ENCODE measurements at places on chromosomes 2 and 18.

GRCh38 chr2:88254437-88255091, 84.4 kb downstream of the THNSL2 start:
- DNase-seq, result no peak

- no peak for DNase-seq
Measured at GRCh38 chr2:145221032-145221431, 701.1 kb upstream of the ZEB2 start.

GRCh38 chr2:219308142-219309101, 779 bp downstream of the PTPRN start:
- DNase-seq, result peak; percentile 46

DNA sequence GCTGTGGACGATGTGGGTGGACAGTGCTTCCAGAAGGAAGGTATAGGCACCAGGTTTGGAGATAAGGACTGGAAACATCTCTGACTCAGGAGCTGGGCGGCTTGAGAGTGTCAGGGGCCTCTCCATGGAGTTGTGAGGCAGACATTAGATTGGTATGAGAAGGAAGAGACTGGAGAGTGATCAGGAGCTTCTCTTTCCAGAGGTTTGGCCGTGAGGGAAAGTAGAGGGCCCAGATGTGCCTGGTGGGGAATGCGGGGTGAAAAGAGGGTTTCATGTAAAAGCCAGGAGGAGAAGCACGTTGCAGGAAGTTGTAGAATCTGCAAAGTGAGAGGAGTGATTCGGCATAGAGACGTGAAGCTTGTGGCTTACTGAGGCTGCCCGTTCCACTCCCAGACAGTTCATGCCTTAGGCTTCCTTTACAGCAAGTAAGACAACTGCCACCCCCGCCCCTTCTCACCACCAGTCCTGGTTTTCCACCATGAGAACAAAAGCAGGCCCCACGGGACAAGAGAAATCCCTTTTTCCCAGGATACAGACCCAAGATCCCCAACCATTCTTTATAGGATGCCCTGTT, 166.3 kb upstream of the HDAC4 start:
- no peak for DNase-seq

GRCh38 chr18:55384551-55385275, 203.3 kb downstream of the TCF4 start:
- no peak for DNase-seq

DNA sequence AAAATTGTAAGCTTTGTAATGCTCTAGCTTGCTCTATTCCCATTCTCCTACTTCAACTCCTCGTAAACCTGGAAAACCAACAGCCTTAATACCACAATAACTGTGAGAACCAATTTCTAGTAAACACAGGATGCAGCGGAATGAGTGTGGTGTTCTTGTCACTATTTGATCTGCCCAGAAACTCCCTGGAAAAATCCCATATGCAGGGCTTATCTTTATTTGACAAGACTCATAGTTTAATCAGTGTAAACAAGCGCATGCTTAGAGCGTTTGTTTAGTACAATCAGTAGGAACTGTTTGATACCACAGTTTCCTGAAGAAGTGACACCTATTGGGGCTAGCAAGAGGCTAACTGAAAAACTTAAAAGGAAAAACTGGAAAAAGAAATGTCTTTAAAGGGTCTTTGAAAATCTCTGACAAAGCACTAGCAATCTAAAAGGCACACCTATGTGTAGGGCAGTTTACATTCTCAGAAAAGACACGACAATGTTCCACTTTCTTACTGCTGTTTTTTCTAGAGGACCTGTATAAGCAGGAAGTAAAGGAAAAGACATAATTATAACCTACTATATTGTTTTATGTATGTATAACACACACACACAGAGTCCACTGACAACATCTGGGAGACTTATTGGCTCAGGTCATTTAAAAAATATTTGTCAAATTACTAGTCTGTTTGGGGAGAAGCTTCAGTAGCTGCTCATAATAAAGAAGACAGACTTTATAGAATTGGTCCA, 241.4 kb upstream of the KLHL14 start:
- no peak for DNase-seq

GRCh38 chr18:65409261-65409660, 341.6 kb upstream of the CDH7 start:
- DNase-seq, result no peak

- no peak for DNase-seq
Measured at GRCh38 chr2:229301237-229301636, 30.1 kb upstream of the PID1 start.

DNA sequence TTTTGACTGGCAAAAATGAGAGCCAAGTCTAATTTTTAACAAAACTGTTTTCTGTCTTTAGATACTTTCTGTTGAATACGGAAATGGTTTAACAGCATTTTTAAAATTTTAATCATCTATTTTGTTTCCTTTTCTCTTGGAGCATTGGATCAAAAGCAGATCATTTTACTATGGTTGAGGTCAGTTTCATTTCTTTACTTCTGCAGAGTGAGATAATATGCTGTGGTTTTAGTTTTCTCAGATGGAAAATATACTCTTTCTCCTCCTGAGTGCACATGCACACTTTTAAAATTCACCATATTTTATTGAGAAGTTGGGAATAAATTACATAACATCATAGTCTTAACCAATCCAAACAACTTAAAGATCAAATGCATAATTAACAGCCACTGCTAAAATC, 283.3 kb downstream of the SLC8A1 start:
- no peak for DNase-seq

DNA sequence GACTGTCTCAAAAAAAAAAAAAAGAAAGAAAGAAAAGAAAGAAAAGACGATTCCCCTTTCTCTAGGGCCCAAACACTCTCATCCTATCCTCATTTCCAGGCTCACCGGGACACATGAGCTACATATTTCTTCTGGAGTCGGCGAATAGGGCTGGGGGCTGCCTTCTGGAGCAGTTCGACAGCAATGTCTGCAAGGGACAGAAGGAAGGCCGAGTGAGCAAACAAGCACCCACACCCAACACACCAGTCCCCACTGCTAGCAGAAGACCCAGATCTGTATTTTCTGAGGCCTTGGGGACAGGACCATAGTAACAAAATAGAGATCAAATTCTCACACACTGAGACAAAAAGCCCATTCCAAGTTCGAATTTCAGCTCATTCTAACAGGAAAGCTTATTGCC, 1.2 kb downstream of the CNPPD1 start:
- DNase-seq, result no peak

DNA sequence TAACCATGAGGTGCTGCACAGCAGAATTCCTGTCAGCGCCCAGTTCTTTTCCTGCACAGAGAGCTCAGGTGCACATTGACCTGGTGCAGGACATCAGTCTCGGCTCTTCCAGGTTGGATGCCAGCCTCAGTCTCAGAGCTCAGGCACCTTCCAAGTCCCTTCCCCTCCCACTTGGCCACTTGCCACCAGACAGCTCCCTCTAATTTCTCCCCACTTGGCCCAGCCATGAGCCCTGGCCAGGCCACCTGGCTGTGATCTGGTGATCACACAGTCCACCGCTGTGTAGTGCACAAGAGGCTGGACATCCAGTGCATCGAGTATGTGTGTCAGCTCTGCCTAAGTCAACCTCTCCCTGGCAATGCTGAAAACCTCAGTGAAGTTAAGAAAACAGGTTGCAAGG, 336.6 kb upstream of the MYT1L start:
- DNase-seq, result no peak

DNA sequence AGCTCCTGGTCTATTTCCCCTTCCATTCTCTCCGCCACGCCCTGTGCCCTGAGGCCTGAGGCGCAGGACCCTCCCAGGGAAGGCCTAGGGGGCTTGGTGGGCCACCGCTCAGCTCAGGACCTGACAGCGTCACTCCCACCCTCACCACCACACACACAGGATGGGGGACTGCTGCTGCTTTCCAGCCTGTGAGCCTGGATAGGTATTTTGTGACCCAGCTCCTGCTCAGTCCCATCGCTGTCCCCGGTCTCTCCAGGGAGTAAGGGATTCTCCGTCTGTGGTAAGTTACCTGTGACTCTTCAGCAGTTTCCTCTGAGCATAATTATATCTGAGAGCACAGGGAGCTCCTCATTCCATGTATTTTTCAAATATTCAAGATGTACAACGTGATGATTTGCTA, 16.3 kb downstream of the FAM228A start:
- DNase-seq, result no peak

- no peak for DNase-seq
Measured at GRCh38 chr2:75616933-75617332, 29.6 kb upstream of the MRPL19 start.

DNA sequence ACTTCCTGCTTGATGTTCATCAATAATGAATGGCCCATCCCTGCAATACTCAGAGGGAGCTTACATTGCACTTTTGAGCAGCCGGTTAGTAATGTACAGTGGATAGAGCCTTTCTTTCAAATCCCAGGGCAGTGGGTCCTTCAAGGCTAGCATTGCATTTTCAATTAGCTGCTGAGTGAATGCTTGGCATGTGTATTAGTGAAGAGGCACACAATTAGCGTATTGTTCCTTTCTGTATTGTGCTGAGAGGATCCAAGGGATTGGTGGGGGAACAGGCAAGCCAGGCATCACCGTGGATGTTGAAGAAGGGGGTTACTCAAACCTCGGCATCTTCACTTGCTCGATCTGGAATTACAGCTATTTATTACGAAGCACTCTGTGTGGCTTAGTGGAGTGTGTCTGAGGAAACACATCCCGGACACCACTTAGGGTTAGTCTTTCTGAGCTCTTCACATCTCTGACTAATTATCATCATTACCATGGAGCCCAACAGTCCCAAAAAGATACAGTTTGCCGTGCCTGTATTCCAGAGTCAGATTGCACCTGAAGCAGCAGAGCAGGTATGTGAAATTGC, at the start of gene PPP1R1C:
TSS of gene PPP1R1C (plus strand) at position 222 of the 574 bp plus-strand sequence. CDS start at position 480, 258 bp downstream.
- DNase-seq, result no peak

GRCh38 chr2:234978466-234979203, 26.8 kb downstream of the SH3BP4 start:
- DNase-seq, result no peak

DNA sequence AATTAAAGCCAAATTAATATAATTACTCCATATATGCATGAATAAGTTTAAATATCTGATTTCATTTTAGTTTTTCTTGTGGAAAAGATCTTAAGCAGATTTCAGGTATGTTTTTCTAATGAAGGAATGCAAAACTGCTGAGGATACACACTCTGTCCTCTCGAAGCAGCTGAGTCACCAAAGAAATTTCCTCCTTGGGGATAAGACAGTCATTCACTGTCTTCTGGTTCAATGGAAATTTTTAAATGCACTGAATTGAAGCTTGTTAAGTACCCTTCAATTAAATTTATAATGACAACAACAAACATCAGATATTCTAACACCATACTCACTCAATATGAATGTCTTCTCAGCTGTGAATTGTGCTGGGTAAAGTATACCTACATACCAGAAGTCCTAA, 101.5 kb upstream of the DNER start:
- no peak for DNase-seq

GRCh38 chr2:219911541-219911940, 284.1 kb downstream of the SLC4A3 start:
- DNase-seq, result no peak

- DNase-seq, result no peak
Measured at GRCh38 chr2:216665242-216665641, 30.1 kb downstream of the IGFBP5 start.

DNA sequence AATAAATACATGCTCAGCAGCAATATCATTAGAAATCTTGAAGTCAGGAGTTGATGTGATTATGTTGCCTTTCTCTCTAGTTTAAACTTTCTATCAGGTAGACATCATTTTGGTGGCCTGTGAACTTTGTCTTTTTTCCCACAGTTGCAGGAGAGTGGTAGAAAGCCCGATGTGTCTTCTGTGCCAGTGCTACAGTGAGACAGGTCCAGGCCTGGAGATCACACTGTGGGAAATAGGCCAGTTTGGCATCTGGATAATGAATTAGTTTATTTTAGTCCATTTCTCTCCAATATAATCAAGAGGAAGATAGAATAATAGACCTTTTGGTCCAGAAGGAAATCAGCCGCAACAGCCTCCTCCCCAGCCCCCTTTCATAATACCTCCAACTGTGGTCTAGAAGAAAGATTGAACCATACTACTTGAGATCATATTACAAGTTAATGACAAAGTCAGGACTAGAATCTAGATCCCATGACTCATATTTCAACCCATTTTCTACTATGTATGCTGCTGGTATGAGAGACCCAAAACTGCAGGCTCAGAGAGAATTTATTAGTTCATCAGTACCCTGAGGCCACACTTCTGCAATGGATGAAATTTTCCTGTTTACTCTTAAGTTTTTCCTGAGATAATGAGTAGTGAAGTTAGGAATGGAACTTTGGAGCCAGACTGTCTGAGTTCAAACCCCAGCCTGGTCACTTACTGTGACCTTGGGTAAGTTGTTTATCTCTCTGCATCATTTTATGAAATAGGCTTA, 20.6 kb downstream of the KCMF1 start:
- DNase-seq, result no peak

GRCh38 chr2:53103679-53104078, 663.9 kb upstream of the CHAC2 start:
- DNase-seq, result no peak

- no peak for DNase-seq
Measured at GRCh38 chr2:197207106-197207505, 103.5 kb downstream of the ANKRD44 start.

DNA sequence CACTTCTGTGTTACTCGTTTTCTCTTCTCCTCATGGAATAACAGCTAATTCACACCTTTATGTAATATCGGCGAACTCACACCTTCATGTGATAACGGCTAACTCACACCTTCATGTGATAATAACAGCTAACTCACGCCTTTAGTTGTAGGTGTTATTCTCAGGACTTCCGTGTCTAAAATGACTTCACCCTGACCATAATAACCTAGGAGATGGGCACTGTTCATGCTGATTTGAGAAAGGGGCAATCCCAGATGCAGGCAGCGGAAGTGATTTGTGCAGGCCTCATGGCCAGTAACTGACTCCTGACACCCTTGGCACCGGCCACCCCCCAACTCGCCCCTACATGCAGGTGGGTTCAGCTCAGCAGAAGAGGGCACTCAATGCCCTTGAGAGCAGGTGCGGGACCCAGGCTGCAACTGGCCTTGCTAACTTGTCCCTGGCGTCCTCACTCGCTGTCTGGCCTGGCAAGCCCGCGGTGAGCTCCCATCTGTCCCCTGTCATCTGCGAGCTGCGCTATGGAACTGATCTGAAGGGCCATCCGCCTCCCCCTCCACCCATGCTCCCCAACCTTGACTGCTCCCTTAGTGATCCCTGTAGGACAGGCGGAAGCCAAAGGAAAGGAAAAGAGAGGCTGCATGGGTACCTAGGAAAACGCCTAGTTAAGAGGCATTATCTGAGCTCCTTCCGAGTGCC, 42.6 kb upstream of the MTCL1 start:
- no peak for DNase-seq

- DNase-seq, result no peak
Measured at GRCh38 chr2:109065391-109065734, 63.6 kb upstream of the SH3RF3 start.

GRCh38 chr18:22286585-22286984, 117.2 kb downstream of the GATA6 start:
- DNase-seq, result no peak

- no peak for DNase-seq
Measured at GRCh38 chr2:198628596-198628995, 824.2 kb downstream of the PLCL1 start.

- DNase-seq, result no peak
Measured at GRCh38 chr2:63500398-63500797, 87.9 kb downstream of the WDPCP start.

- no peak for DNase-seq
Measured at GRCh38 chr2:199303728-199304177, 154.0 kb downstream of the SATB2 start.

Measured in T-helper 2 cell (primary cell).